ENCODE measurements at places on chromosomes 3 and 15.

DNA sequence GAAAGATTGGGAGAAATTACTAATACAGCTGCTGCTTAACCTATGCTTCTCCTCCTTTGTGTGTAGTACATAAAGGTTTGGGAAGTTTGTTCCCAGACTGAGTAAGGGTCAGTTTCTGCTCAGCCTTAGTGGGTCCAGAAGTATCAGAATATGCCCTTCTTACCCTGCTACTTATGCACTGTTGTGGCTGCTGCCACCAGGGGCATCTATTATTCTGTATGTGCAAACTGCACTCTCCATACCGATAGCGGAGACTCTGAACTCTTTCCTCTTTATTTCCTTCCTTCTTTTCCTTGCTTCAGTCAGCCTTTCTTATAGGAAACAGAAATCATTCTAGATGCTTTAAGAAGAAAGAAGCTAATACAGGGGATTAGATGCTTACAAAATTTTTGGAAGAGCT, 4.0 kb downstream of the NEDD4 start:
- no peak for DNase-seq

DNA sequence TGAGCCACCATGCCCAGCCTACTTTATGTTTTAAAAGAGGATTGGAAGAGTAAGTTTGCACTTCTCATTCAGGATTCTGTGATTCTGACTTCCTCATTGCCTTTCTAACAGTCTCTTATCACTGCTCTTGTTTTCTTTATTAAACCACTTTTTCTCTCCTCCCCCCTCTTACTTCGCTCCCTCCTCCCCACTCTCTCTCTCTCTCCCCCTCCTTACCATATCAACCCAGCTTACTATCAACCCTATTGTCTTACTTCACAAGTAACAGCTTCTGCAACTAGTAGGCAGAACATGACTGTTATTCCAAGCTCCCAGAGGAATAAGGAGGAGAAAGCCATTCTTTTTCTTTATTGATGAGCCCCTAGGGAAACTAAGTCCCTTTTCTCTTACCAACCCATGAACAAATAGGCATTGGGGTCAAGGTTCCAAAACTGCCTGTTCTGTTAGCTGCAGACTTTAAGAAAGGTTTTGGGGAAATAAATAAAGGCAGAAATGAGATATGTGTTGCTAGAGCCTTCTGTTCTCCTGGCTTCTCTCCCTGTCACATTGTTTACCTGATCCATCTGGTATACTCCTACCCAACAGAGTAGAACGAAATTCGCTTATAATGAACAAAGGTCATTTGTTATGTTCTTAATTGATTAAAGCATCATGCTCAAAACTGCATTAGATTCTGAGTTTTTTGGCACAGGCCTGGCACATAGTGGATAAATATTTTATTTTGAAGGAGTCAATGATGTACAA, 56.4 kb upstream of the RASGRP1 start:
- no peak for DNase-seq

DNA sequence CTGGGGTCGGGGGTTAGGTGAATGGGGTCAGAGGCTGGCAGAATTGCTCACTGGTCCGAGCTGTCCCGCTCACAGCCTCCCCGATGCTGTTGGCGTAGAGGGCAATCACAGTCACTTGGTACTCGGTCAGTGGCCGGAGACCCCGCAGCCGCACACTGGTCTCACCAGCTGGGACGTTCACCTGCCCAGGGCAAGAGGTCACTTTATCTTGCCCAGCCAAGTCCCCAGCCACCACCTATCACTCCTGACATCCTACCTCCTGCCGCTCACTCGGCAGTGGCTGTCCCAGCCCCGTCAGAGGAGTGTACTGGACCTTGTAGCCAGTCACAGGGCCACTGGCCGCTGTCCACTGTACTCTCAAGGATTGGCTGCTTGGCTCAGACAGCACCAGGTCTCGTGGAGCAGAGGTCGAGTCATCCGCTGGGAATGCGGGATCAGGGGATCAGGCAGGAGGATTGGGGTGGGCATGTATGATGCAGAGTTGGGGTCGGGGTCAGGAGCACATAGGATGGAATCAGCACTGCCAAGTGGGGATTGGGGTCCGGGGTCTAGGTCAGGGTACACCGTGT, 2.5 kb downstream of the COL7A1 start:
- DNase-seq, result no peak

- no peak for DNase-seq
Observed at GRCh38 chr3:129989414-129989813, 14.9 kb downstream of the TRH start.

DNA sequence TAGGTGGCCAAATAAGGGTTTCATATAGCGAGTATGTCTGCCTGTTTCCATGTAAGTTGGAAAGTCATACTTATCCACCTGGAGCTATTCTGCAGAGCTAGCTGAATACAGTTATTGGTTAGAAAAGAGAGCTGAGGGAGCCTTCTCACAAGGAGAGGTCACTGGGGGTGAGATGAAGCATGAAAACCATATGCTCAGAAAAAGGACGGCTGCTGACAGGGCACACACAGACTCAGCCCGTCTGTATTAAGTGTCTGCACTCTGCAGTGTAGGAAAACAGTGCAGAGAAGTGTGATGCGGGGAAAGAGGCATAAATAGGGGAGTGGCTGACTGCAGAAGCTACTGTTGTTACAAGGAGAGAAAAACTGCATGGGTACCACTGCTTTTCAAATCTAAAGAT, 58.2 kb downstream of the C3orf70 start:
- DNase-seq, result no peak

GRCh38 chr3:1848935-1849334, 249.7 kb upstream of the CNTN4 start:
- no peak for DNase-seq

- no peak for DNase-seq
Observed at GRCh38 chr3:72152551-72153476, 367.9 kb upstream of the PROK2 start.

- DNase-seq, result no peak
Observed at GRCh38 chr15:93941697-93942096, 289.7 kb upstream of the MCTP2 start.

GRCh38 chr15:78927077-78927790, 17.6 kb downstream of the CTSH start:
- no peak for DNase-seq

DNA sequence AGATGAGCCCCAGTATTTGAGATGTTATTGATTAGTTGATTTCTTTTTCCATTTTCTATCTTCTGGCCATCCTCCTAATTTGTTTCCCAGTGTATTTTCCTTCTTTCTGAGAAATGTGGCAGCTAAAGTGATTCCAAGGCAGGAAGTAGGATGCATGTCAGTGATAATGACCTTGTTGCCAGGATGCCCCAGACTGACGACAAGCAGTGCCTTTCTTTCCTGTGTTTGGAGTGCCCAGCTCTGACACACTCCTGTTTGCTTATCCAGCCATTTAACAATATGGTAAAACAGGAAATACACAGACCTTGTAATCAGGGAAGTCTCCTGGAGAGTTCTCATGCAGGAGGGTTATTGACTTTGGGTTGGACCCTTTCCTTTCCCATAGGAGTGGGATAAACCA, 20.4 kb downstream of the TMOD2 start:
- no peak for DNase-seq

DNA sequence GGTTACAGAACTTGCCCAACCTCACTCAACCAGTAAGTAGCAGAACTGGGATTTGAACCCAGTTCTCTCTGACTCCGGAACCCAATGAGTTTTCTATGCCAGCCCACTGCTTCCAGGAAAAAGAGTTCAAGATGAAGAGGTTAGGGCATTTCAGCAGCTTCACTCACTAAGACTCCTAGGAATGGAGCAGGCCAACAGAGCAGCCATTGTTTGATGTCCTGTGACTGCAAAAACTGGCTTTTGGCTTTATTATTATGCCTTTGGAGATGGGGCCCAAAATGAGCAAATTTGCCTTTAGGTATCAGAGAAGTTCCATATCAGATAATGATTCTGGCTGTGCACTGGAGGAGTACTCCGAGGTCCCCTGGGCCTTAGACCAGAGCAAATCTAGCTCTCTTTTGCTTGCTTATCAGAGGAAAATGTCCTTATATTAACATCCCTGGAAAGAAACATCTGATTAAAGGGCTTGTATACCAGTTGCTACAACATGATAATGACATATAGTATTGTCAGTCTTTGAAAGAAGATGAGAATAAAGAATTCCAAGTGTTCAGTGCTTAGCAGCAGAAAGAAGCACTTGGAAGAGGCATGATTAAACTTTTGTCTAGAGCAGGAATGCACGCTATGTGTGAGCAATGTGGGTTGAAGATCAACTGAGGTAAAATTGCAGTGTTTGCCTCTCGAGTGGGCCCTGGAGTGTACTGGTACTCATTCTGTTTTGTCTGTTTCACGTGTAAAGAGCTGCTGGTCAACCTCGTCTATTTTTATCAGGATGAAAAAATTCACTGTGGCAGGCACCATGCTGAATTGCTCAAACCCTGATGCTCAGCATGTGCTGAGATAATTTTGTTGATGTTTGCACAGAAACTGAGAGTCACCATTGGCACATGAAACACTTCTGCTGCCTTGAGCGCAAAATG, 21.8 kb upstream of the KLHL24 start:
- DNase-seq, result no peak

DNA sequence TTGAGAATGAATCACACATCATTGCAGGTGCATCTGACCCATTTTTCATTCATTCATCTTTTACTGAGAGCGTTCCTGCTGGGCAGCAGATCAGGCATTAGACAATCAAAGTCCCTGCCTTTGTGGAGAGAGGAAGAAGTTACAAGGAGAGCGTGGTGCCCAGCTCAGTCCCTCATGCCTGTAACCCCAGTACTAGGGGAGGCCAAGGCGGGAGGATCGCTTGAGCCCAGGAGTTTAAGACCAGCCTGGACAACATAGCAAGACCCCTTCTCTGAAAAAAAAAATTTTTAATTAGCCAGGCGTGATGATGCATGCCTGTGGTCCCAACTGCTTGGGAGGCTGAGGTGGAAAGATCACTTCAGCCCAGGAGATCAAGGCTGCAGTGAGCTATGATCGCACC, 35.0 kb upstream of the MEX3B start:
- no peak for DNase-seq

DNA sequence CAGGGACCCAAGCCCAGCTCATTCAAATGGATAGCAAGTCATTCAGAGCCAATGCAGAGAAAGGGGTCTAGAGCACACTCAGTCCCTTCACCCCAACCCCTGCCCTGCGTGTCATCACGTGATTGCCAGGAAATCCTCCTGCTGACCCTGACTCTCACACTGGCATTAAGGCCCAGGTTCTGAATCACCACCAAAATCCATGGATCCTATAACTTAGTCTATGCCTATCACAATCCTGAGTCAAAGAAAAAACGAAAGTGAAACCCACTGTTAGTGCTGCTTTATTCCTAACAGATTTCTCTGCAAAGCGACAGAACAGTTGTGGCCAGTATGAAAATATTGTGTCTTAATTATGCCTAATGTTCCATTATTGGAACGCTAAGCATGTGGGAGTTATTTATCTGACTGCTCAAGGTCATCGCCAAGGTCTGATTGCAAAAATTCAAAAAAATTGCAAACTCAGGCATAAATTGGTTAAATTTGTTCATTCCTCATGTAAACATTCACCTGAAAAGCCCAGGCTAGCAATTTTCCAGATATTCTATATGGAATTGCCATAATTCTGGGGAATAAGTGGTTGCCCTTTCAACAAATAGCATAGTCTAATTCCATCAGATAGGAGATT, 108.7 kb upstream of the EIF1B start:
- DNase-seq, result no peak

GRCh38 chr15:52428297-52428696, 100.4 kb downstream of the MYO5A start:
- DNase-seq, result no peak

GRCh38 chr3:132535575-132536441, 61.3 kb upstream of the ACKR4 start:
- peak; percentile 15 for DNase-seq
